ENCODE measurements at places on chromosomes 2 and 18.
A peak's percentile ranks its signal among the peaks of the same experiment; 100 is the strongest.

DNA sequence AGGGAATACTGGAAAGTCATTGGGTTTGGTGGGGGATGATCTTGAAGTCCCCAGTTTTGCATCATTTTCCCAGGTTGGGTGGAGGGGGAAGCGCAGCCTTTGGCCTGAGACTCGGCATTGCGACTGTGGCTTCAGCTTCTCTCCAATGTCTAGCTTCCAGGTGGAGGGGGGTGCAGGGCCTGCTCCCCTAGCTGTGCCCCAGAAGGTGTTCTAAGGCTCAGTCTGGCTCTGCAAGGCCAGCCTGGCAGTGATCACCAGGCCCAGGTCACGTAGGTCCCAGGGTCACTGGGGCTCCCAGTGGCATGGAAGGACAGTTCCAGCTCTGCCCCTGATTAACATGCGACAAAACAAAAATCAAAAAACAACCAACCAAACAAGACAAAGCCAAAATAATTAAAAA lies 56.9 kb upstream of the HAAO start:
- no peak for DNase-seq

DNA sequence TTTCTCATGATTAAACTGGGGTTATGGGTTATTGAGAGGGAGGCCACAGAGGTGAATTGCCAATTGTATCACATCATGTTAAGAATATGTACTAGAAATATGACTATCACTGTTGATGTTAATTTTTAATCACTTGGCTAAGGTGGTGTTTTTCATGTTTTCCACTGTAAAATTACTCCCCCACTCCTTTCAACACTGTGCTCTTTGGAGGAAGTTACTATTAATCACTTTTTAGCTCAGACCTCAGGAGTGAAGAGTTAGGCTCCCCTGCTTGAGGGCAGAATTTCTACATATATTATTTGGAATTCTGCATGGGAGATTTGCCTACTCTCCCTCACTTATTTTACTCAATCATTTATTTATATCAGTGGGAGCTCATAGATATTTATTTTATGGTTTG lies 76.0 kb upstream of the OSR1 start:
- no peak for DNase-seq

GRCh38 chr18:62505669-62506494 lies 16.9 kb upstream of the ZCCHC2 start:
- peak; percentile 44 for DNase-seq

GRCh38 chr18:31227497-31228229 lies 65.0 kb upstream of the DSC1 start:
- no peak for DNase-seq

GRCh38 chr2:12044857-12045256 lies 298.4 kb downstream of the LPIN1 start:
- DNase-seq, result peak; percentile 86

GRCh38 chr2:232420073-232420454 lies 13.4 kb downstream of the ALPG start:
- no peak for DNase-seq

- no peak for DNase-seq
Measured at GRCh38 chr2:45789317-45789716, 137.8 kb downstream of the PRKCE start.

DNA sequence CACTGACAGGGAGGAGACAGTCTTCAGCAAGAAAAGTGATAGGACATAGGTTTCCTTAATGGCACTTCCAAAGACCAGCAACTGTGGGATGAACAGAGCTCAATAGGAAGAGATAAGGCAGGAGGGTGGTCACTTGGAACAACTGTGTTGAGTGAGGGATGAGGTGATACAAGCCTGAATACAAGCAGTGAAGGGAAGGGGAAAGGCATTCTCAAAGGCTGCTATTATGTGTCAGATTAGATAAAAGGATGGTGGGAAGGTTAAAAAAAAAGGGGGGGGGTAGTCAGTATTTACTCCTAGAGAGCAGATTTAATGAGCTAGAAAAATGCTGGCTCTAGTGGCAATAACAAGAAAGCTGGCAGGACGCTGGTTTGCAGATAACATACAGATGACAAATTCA lies 25.7 kb downstream of the CCBE1 start:
- no peak for DNase-seq

DNA sequence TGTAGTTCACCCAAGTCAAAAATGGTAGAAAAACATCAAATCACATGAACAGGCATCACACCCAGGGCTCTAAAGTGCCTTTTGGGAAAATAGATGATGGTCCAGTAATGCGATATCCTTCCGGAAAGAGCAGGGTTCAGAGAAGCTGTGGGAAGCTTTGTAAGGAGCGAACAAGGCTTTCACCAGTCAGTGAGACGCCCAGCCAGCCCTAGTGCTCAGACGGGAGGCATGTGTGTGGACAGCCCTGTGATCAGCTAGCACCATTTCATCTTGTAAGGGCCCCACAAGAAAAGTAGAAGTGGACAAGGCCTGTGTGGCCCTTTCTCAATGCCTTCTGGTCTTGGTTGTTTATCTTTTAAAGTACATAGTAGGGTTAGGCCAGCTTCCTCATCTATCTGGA lies 76.1 kb downstream of the SMIM21 start:
- DNase-seq, result no peak

DNA sequence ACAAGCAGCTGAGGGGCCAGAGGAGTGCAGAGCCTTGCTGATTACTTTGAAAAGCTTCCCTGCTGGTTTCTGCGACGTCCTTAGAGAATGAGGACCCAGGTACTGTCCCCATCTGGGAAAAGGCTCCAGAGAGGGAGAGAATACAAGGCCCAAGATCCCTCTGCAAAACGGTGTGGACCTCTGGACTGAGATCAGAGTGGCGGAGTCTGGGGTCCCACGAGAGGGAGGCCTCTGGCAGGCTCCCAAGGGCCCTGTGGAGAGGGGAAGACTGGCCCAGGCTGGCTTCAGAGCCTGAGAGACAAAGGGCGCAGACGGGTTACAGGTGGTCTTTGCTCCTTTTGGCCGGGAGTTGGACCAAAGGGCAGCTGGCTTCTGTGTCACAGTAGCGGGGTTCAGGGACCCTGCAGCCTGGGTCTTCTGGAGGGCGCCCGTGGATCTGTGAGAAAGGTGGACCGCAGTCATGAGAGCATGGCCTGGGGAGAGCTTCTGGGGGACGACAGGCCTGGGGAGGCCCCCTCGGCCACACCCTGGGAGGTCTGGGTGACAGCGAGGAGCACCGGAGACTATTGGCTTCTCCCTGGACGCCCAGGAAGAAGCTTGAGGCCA lies 805 bp downstream of the SNORC start:
- DNase-seq, result no peak

DNA sequence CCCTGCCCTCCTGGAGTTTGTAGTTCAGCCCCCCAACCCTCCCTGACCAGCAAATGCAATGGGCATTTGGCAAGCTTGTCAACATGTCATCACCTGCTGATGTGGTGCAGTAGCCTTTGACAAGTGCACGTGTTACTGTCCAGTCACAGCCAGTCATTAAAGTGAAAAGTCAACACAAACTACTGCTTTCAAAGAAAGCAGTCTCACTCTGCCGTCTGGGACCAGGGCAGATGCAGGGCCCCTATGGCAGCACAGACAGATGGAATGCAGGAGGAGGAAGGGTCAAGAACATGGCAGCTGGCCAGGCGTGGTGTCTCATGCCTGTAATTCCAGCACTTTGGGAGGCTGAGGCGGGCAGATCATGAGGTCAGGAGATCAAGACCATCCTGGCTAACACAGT lies 222.4 kb upstream of the OSR1 start:
- no peak for DNase-seq

GRCh38 chr2:182625814-182626213 lies 90.2 kb upstream of the DNAJC10 start:
- no peak for DNase-seq

Data from stimulated activated naive CD4-positive, alpha-beta T cell (primary cell).